NCI-H82 (cell line): ENCODE measurements at places on chromosomes 7 and 10.
A peak's percentile ranks its signal among the peaks of the same experiment; 100 is the strongest.

DNA sequence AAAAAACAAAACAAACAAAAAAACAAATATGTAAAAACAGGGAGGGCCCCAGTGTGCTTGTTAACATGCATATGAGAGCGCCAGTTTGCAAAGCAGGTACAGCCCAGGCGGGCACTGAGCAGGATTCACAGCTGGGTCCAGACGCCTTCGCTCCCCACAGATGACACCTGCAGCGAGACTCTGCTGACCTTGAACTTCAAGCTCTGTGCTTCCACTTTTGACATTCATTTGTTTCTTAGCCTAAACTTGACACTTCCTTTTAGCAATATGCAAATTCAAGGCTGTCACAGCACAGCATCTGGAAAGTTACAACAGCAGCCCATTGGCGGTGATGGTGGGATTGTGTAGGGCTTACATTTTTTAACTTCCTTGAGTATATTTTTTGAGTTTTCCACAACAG lies 88.8 kb upstream of the TNS3 start:
- no peak for DNase-seq

DNA sequence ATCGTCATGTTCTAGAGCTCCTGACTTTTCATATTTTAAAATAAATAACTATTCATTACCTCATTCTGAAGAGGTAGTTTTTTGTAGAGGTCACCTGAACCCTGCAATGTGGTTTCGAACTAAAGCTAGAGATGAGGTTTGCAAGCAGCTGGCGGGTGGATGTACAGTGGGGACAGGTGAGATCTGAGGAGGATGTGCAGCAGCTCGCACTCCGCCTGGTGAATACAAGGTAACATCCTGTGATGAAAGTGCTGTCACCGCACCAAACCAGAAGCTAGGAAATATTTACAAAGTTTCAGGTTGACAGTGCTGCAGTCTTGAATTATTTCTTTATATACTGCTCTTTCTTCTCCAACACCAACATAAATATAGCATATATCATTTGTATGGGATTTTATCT lies 26.5 kb downstream of the NDUFB2 start:
- DNase-seq, result no peak

DNA sequence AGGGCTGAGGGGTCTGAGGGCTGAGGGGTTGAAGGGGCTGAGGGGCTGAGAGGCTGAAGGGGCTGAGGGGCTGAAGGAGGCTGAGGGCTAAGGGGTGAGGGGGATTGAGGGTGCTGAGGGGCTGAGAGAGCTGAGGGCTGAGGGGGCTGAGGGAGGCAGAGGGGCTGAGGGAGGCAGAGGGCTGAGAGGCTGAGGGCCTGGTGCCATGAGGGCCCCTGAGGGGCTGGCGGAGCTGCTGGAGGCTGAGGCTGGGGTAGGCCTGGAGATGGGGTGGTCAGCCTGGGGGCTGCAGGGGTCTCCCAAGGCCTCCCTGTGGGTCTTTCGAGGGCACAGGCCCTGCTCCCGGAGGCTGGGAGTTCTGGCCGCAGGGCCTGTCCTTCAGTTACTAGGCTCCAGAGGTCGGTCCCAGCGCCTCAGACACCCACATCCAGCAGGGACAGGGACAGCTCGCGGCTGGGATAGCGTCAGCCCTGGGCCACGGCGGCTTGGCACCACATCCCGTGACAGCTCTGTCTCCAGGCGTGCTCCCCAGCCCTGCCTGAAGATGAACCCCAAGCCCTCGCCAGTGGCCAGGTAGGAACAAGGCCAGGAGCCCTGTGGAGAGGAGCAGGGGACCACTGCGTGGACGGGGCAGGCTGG lies 16.9 kb downstream of the MYO1G start:
- DNase-seq, result no peak

- DNase-seq, result no peak
Observed at GRCh38 chr7:112199035-112199655, 7.1 kb downstream of the DOCK4 start.

- DNase-seq, result peak; percentile 46
Observed at GRCh38 chr7:51428217-51428887, 111.7 kb upstream of the COBL start.

DNA sequence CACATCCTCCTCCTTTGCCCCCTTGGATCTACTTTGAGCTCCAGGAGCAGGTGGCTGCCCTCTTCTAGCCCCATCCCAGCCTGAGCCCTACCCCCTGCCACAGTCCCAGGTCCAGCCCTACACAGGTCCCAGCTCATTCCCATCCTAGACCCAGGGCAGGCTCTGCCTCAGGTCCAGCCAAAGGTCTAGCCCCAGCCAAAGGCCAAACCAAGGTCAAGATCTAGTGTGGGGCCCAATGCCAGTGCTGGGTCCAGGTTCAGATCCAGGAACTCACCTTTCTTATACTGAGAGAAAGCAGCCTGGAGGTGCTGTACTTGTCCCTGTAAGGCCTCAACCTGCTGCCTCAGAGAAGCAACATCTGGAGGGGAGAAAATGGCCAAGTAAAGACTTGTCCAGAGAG lies 8.5 kb downstream of the SFTPD start:
- DNase-seq, result no peak

DNA sequence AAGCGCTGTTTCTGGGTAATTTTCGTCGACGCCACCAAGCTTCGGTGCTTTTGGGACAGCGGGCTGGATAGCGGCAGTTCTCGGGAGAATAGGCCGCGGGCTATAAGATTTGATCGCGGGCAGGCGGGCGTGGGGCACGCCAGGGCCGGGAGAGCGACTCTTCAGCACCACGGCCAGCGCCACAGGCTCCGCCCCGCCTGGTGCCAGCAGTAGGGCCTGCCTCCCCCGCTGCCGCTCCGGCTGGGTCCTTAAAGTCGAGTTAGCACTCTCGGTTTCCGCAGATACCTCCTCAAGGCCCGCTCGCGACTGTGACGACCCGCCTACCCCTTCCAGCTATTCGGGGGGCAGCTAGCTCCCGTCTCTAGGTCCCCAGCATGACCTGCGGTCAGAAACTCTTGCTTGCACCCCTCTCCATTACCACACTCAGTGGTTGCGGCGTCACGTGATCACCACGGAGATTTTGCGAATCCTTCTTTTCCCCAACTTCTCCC lies 9.4 kb downstream of the NXPH1 start:
- DNase-seq, result no peak

DNA sequence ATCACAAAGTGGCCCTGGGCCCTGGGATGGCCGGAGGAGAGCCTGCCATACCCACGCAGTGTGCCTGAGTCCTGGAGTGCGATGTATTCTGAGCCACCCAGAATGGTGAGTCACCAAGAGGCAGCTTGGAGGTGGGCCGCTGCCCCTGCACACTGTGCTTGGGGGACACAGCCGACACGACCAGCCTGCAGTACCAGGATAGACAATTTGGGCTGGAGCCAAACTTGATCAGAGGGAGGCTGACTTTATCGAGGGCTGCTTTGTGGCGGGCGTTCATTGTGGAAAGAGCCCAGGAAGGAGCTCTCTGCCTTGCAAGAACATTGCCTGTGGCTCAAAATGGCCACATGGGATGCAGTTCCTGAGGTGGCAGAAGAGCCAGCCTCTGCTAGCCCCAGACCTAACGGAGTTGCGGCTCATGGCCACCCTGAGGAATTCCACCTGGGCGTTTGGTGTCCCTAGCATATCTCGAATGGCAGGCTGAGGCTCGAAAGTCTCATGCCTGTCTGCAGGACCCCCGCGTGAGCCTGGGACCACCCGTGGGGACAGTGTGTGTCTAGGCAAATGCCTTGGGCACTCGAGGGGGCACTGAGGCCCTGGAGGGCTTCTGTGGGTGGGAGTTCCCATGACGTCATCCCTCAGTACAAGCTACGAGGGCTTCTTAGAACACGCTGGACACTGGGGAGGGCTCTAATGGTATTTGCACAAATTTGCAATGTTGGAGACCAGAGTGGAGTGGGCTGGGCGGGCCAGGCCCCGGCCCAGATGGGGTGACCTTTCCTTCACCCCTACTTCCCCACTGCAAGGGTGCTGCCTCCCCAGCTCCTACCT lies 79.7 kb downstream of the LHPP start:
- no peak for DNase-seq

DNA sequence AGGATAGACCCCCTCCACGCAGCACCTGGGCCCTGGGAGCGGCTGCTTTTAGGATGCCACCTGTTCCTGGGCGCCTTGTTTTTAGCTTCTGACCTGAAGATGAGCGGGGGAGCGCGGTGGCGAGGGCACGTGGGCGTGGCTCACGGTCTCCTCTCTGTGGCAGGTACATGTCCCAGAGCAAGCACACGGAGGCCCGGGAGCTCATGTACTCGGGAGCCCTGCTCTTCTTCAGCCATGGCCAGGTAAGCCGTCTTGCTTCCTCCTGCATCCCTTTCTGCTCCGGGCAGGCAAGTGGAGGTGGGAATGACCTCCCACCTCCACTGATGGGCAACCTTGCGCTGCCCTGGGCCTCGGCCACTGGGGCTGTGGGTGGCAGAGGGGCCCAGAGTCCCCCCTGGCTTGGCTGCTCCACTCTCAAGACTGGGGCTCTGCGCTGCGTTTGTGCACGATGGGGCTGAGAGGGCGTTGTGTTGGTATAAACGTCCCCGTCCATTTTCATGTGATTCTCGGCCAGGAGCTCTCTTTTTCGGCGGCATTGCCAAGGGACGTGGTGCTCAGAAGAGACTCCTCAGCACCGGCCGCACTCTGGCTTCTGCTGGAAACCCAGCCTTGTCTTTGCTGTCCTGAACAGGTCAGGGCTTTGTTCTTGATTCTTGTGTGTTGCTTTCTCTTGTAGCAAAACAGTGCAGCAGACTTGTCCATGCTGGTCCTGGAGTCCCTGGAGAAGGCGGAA lies 9.7 kb downstream of the GET4 start:
- DNase-seq, result no peak

DNA sequence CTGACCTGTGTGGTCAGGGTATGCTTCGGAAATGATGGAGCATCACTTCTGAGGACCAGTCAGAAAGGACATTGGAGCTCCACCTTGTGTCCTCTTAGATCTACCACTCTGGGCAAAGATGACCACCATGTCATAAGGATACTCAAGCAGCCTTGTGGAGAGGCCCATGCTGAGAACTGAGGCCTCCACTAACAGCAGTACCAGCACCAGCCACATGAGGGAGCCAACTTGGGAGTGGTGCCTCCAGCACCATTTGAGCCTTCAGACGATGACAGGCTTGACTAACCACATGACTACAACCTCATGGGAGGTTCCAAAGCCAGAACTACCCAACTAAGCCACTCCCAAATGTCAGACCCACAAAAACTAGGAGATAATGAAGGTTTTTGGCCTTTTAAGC lies 116.0 kb downstream of the NPTX2 start:
- peak; percentile 81 for DNase-seq

DNA sequence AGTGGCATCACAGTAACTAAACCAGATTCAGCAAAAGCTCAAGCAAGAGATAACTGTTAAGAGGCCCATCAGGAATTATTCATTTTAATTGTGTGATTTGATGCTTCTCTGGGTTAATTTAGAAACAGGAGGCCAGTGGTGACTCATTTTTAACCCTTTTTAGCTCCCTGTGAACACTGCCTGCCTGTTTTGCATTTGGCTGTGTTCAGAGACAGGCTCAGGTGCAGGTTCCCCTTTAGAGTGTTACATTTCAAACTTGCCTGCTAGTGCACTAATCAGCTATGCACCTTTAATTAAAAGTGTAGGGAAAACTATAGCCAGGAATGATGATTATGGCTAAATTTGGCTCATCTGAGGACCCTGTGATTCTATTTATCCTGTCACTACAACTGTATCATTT lies 6.5 kb downstream of the STAMBPL1 start:
- no peak for DNase-seq

GRCh38 chr10:7098160-7098762 lies 312.6 kb downstream of the SFMBT2 start:
- no peak for DNase-seq

DNA sequence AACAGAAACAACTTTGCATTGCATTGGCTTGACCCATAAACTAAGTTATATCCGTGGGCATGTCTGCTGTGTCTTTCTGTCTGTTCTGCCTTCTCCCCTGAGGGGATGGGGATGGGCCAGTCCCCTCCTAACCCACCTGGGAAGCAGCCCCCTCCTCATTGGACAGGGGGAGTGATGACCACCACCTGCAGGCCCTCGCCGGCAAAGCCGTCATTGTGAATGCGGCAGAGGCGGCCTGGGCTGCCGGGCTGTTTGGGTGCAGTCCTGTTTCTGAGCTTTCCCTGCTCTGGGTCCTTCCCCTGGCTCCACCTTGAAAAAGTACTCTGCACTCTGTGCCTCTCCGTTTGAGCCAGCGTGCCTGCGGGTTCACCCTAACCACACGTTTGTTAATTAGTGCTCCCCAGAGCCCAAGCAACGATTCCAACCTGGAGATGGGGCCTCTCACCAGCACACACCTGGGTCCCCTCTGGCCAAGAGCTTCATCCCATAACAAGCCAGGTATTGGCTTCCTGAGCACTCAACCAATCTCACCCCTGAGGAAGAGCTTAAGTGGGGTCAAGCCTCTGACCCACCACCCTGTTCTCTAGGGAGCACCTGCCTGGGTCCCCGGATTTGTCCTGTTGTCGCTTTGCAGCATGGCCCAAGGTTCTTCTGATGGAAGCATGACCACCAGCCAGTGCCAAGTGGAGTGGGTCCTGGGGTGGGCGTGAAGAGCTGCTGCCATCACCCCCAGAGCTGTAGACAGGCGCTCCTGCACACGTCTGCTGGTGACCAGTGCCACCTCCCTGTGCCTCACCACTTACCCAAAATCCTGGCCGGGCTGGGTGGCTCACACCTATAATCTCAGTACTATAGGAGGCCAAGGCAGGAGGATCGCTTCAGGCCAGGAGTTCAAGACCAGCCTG lies 39.4 kb upstream of the ZMIZ2 start:
- no peak for DNase-seq

DNA sequence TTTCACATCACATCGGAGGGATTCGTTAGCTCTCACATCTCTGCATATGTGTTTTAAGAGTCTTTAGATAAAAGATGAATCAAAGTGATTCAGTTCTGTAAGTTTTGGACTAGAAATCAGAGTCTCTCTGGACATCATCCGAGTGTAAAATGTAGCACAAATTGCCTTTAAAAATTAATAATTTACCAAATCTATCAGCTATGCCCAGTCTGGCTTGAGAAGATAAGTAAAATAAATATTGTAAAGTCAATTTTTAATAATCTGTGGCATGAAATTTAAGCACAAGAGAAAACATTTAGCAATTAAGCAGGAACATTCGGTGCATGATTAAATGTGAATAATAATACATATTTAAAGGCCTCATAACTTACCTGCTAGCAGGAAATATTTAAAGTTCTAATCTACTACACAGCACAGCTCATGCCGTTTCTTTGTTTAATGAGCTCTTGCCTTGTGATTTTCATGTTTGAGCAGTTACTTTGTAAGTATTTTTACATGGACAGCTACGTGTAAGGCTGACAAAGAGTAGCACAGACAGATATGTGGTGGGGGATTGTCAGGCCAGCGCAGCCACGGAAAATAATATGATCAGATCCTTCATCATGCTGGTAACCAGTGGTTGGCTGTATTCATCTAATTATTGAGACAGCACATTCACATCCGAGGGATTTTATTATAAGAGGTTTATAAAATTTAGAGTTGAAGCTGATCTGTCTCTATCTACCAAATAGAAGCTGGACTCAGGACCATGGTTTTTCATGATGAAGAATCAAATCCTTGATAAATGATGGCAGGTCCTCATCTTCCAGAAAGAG lies 317.3 kb downstream of the ADARB2 start:
- DNase-seq, result no peak

DNA sequence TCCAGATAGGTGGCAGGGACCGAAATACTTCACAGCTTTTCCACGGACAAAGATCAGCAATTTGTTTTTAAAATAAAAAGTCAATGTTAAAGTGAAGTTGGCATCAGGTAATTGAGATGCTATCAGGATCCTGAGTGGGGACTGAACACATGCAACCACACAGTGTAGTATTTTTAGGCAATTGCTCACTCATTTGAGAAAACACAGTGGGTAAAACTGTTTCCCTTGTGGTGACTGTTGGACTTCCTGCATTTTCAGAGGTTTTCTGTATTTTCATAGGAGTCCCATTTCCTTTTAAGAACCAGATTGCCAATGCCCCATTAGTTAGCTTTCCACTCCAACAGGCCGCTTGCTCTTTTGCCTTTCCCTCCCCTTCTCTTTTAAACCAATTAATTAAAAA lies 159.5 kb upstream of the ZNF32 start:
- no peak for DNase-seq
